ENCODE measurements at places on chromosomes 1 and 21.

- DNase-seq, result no peak
These were observed 23.7 kb upstream of the DISP1 start for GRCh38 chr1:222791006-222791710.

DNA sequence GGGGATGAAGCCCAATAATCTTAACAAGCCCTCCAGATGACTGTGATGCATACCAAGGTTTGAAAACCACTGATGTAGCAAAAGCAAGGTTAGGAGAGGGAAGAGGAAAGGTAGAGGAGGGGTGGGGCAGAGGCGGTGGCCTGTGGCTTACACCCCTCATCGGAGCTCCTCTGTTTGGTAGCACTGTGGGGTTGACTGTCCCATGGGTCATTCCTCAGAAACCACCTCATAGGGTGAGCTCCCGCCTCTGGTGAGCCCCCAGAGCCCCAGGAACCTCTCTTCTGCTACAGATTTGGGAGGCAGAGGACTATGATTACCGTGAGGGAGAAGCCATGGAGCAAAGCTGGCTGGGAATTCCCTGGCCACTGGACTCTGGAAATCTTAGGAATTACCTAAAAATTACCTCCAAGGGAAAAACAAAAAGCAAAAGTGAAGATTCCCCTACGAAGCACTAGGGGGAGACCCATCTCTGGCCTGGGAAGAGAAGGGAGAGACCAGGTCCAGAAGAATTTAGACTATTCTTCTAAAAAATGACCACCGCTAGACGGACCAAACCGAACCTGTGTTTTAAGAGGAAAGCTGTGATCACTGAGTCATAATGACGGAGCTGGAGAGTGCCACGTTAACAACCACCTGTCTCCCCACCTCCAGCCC lies 1.5 kb upstream of the RASSF5 start:
- no peak for DNase-seq

DNA sequence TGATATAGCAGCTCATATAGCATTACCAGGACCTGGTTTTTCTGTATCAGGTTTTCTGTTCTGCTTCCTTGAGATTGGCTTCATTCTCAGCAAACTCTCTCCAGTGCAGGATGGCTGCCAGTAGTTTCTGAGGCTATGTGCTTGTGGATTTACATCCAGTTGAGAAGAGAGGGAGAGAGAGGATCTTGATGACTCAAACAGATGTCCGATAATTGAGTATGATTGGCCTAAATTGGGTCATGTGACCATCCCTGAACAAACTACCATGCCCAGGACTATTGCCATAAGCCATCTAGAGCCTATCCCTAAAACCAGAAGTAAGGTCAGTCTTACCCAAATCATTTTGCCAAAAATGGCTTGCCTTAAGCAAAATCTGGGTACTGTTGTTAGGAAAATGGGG lies 18.1 kb upstream of the PSMA5 start:
- DNase-seq, result no peak

DNA sequence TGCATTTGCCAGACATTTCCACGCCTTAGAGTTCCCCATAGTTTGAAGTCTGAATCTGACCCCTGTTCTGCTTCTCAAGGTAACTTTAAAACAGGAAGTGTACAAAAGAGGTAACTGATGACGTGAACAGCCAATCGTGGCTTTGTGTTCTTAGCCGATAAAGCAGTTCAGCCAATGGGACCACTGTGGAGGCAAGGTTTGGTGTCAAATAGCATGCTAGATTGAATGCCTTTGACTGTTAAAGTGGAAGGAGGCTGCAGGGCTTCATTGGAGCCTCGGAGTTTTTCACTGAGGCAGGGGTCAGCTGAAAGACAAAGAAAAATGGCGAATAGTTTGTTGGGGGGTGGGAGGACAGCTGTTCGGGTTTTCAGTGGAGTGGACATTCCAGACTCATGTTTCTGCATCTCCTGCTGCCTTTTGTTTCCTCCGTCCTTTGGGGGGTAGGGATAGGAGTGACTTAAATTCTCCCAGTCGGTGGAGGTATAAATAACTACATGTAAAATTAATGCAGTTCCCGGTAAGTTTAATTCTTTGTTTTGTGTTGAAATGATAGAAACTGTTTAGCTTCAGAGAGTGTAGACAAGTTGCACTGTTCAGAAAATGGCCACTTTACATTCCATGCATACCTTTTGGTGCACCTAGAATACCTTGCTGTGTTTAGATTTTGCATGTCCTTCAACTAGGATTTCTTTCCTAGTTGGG lies 17.7 kb downstream of the NFYC start:
- DNase-seq, result peak; percentile 47

- no peak for DNase-seq
These were observed 569 bp upstream of the WARS2 start for GRCh38 chr1:119141020-119141424.

DNA sequence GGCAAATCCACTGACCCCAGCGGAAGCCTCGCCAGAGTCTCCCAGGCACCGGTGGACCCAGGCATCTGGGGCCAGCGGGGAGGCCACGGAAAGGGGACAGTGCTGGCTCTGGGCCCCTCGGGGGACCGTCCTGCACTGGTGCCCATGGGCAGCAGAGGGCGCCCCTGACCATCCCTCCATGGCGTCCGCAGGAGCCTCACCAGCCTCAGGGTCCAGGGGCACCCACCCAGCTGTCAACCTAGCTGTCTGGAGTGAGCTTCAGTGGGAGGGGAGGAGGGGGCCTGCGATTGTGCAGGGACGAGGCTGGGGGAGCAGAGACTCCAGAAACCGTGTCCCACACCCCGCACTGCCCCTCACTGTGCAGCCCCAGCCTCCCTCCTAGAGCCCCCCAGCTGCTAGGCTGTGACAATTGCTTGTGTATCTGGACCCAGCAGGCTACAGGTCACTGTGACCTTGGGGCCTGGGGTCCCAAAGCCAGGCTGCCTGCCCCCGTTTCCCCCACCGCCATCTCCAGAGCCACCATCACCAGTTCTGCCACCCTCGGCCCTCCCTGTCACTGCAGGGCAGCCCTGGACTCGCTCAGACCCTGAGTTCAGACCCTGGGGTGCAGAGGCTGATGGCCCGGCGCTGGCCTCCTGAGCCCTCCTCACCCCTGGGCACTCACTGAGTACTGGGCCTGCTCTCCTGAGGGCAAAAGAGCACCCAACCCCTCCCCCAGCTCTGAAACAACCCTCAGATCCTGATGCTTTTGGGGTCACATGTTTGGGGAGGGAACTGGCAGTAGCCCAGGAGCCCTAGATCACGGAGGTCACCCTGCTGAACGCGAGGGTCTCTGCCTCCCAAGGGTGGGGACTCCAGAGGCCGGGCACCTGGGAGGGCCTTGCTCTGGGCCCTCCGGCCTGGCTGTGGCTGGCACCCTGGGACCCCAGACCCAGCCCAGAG lies 10.6 kb upstream of the COL6A1 start:
- DNase-seq, result no peak

DNA sequence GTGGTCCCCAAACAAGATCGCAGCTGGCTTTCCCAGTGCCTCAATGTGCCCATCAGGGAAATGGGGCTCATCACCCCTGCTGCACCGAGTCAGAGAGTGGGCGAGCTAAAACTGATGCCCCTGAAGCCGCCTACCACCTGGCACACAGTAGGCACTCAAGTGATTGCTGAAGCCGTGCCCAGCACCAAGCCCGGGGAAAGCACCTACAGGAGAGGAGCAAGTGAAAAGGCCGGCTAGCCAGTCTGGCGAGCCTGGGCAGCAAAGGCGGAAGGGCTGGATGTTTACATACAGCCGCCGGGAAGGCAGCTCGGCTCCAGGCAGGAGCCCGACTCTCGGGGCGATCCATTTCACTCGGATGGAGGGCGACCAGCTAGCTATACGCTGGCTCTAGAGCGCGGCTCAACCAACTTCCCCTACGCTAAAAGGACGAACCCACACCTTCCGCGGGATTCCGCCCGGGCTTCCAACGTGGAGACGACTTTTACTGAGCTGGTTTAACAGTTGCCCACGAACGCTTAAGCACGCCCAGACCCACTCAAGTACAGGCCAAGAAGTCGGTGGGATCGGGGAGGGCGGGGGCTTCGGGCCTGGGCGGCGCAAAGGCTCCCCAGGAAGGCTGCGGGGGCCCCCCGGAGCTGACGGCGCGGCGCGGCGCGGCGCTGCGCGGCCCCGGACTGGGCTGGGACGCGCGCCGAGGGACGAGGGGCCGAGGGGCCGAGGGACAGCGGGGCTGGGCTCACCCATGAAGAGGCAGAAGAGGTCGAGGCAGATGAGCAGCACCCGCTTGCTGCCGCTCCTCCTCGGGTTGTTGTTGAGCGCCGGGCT lies 1.0 kb downstream of the PLPP3 start:
- DNase-seq, result no peak

DNA sequence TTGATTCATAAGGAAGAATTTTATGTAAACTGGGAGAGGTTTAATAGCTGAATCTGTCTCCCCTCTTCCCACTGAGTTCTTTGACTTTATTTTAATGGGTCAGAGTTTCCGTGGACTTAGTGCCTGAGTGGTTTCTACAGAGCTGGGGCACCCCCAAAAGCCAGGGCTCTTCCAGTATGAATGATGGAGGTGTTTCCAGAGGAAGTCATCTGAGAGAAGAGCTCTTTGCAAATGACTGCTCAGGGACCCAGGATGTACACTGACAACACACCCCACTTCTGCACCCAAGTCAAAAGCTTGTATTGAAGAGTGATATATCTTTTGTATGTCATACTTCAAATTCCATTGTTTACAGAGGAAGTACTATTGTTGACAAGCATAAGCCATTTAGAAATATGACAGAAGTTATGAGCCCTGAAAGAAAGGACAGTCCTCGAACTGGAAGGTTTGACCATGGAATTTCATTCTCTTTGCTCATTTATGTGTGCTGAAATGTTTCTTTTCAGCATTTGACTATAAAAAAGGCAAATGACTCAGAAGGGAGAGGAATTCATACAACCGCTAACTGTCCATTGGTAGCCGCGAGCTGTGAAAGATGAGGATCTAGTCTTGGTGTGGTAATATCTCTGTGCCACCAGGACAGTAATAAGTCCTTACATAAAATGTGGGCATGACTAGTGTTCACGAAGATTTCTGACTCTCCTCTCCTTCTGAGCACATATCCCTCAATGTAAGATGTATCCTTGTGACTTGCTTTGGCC lies 25.4 kb upstream of the LMX1A start:
- no peak for DNase-seq

GRCh38 chr1:6269296-6269695 lies 8.4 kb upstream of the GPR153 start:
- no peak for DNase-seq

GRCh38 chr1:168089326-168089978 lies 47.3 kb downstream of the GPR161 start:
- DNase-seq, result no peak

- DNase-seq, result no peak
These were observed 2.9 kb downstream of the NCDN start for GRCh38 chr1:35560256-35561225.

DNA sequence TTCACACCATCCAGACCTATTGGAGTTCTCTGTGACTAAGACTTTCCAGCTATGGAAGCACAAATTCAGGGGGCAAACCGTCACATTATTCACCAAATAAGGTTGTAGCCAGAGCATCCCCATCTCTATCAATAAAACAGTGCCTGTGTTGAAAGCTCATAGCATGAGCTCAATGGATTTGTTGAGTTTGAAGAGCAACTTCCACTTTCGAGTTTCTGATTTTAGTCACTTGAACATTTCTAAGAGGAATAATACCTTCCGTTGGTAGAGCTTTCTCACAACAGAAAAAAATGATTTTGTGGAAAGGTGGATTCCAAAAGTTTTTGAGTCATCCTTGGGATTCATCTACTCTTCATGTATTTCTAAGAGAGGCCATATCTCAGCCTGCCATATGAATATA lies 13.0 kb upstream of the ELAVL4 start:
- DNase-seq, result no peak

GRCh38 chr1:37478451-37478881 lies 4.1 kb downstream of the ZC3H12A start:
- no peak for DNase-seq

- DNase-seq, result no peak
These were observed 245.3 kb upstream of the RUNX1 start for GRCh38 chr21:35294231-35294898.

DNA sequence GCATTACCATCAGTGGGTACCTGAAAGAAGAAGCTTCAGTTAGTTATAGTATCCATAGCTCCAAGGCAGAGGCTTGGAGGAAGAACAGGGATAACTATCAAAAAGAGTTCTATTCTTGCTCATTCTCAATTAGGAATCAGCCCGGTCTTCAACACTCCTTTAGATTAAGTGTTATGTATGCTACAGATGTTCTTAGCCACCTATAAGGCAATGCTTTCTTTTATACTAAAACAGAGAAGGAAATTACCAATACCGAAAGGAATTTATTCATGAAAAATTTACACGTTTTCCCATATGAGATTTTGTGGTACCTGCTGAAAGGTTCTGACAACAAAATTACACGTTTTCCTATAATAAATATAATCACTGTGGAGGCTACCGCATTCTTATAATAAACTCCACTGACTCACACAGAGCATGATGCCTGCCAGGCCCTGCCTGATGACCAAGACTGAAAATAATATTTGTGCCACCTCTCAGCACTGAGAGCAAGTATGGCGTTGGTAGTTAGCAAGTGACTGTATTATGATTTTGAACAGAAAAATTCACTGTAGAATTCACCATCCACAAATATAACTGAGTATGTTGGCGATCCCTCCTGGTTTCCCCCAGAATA lies 58.3 kb downstream of the APP start:
- DNase-seq, result no peak

DNA sequence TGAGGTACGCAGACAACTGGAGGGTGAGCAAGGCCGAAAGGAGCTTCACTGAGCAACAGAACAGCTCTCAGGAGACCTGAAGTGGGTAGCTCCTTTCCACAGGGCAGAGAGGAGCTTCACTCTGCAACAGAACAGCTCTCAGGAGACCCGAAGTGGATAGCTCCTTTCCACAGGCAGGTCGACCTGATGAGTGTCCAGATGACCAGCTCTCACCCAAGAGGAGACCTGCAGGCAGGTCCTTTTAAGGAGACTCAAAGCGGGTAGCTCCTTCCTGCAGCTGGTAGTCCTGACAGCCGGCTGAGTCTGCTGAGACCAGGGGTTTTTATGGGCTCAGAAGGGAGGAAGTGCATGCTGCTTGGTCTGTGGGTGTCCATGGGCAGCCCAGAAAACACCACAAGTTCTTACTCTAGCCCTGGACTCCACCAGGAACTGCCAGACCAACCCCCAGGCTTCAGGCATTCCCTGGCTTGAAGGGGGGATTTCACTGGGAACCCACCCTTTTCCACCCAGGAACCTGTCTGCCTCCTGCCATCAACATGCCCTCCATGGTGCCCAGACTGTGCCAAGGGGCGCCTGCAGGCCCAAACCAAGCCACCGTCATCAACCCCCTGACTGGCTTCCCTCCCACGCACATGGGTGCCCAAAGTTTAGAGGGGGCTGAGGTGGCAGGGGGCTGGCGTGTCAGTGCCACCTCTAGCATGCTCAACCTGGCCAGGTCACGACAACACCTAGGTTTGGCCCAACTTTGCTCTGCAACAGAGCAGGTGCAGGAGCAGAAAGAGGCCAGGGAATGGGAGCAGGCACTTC lies 43.6 kb downstream of the ZBTB8OS start:
- DNase-seq, result no peak

- DNase-seq, result no peak
These were observed 23.6 kb upstream of the CCDC17 start for GRCh38 chr1:45647248-45648021.

DNA sequence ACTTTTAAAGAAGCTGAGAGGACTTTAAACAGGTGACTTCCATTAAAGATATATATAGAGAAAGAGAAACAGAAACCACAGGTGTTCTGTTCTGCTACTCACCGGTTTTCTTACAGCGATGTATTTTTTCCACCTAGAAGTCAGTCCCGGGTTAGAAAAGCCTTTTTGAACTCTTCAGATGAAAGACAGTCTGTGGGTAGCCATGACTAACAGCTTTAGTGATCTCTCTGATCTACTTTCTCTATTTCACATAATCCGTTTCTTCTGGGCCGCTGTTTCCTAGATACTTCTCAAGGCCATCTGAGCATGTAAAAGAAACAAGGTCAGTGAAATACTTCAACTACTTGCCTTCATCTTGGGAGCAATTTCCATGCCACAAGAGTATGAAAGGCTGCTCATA lies 25.1 kb downstream of the WDR64 start:
- DNase-seq, result no peak
